ENCODE measurements at places on chromosomes 4 and X.

- DNase-seq: no peak
Measured at GRCh38 chrX:49178537-49178936, 6.8 kb downstream of the PLP2 start.

DNA sequence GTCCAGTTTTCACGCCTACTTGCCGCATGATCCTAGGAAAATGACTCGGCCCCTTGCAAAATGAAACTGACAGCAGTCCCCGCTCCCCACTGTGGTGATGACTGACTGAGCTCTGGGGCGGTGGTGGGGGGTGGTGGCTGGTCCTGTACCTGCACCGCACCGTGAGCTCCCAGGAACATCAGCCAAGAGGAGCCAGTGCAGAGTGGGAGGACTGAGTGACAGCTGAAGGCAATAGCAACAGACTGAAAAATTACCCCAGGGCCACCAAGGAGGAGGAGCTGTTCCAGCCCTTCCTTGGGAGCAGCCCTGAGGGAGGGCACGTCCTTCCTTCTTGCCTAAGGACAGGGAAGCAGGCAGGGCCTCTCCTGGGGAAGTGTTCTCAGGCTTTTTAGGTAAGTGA lies 2.4 kb upstream of the C4orf50 start:
- peak; percentile 57 for DNase-seq

GRCh38 chr4:29066861-29067260 lies 1653.3 kb upstream of the PCDH7 start:
- no peak for DNase-seq

GRCh38 chr4:186307497-186307896 lies 41.5 kb downstream of the F11 start:
- no peak for DNase-seq

- DNase-seq: no peak
Measured at GRCh38 chr4:182453830-182454229, 210.6 kb downstream of the TENM3 start.

DNA sequence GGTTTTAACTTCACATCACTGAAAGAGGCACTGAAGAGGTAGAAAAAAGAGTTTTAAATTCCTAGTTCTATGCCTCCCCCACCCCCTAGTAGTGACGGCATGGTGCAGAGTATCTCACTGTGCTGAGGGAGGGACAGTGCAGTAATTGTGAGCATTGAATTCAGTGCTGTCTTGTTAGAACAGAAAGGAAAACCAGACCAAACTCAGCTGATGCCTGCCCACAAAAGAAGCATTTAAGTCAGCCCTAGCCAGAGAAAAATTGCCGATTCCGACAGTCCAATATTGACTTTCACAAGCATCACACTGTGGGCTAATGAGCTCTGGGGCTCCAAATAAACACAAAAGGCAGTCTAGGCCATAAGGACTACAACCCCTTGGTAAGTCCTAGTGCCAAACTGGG lies 417.7 kb downstream of the AR start:
- no peak for DNase-seq

- DNase-seq: no peak
Measured at GRCh38 chrX:51917604-51918003, 24.2 kb downstream of the MAGED1 start.

DNA sequence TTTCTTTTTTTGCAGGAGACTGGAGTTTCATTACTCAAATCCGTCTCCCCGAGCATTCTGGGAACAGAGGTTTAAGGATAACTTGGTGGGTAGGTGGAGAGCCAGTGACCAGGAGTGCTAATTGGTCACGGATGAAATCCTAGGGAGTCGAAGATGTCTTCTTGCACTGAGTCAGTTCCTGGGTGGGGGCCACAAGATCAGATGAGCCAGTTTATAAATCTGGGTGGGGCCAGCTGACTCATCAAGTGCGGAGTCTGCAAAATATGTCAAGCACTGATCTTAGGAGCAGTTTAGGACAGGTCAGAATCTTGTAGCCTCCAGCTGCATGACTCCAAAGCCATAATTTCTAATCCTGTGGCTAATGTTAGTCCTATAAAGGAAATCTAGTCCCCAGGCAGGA lies 741.3 kb downstream of the PCDH7 start:
- DNase-seq: no peak

GRCh38 chr4:139876337-139876941 lies 210.8 kb downstream of the MGST2 start:
- DNase-seq: no peak

DNA sequence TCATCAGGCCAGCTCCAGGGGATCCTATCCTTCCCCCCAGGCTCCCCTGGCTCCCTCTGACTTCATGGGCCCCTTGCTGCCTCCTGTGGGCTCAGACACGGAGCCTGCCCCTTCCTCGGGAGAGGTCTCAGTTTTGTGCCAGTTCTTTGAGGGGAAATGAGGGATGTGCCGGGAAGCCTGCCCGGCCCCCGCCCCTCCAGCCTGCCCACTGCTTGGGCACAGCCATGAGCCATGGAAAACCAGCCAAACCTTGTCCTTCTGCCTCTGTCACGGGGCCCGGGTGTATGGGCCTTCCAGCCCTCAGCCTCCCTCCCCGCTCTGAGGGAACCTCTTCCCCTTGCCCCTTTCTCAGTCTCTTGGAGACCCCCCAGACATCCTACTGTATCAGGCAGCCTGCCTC lies 6.8 kb downstream of the BGN start:
- no peak for DNase-seq

- DNase-seq: no peak
Measured at GRCh38 chrX:17547658-17548057, 172.7 kb downstream of the NHS start.

- no peak for DNase-seq
Measured at GRCh38 chr4:164423819-164424218, 330.1 kb upstream of the SMIM31 start.

GRCh38 chrX:104647084-104647483 lies 81.1 kb downstream of the IL1RAPL2 start:
- no peak for DNase-seq

GRCh38 chrX:20347481-20347880 lies 80.8 kb upstream of the RPS6KA3 start:
- no peak for DNase-seq

DNA sequence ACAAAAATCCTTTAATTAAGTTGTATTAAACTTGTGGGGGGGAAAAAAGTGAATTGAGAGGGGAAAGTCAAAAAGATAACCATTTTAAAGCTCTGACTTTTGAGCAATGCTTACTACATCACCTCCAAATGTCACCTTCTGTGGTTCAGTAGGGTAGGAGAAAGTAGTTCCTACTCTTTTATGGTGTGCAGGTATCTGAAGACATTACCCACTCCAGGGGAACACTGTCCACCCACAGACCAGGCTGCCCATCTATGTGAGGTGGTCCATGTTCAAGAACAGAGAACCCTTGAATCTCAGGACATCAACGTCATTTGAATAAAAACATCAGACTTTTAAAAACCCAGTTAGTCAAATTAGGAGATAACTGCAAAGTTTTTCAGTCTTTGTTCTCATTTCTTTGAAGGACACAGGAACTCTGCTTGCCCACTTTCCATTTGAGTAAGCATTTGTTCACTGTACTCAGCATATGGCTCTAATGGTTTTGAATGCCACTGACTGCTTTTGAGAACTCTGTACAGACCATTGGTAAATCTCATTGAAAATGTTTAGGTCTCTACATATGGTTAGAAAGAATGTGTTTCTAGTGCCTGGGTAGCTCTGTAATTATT lies 18.4 kb downstream of the NMU start:
- no peak for DNase-seq

- no peak for DNase-seq
Measured at GRCh38 chr4:145181091-145181501, 707 bp upstream of the OTUD4 start.
